Kidney tubule cell (primary cell): ENCODE measurements at places on chromosomes 1 and 21.

- no peak for DNase-seq
These were observed 58.9 kb downstream of the TEX35 start for GRCh38 chr1:178571807-178572206.

GRCh38 chr1:206049919-206050600 is 2.9 kb upstream of the RHEX start:
- no peak for DNase-seq

DNA sequence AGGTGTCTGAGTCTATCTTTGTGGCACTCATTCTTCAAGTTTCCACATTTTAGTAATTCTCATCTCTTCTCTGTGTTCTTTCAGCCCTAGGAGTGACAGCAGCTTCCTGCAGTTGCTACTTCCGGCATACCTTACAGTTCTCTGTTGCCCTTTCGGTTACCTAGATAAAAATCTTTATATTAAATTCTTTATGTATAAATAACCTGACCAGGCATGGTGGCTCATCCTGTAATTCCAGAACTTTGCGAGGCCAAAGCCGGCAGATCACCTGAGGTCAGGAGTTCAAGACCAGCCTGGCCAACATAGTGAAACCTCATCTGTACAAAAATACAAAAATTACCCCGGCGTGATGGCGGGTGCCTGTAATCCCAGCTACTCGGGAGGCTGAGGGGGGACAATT is 62.9 kb downstream of the CDKN2C start:
- DNase-seq = no peak

DNA sequence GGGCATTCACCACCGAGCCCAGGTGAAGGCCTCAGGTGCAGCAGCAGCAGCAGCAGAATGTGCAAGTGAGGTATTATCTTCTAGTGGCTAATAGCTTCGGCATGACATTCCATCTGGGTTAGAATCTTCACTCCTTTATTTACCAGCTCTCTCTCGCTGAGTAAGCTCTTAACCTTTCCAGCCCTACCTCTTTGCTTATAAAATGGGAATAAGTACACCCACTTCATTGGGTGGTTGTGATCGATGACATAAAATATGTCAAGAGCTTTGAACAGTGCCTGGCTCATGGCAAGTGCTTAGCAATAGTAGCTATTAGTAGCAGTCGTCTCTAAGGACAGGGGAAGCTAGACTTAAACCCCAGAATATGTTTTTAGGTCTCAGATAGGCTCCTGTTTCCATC is 149.5 kb downstream of the NOS1AP start:
- DNase-seq = peak; percentile 52

GRCh38 chr1:31297277-31298247 is 730 bp downstream of the ZCCHC17 start:
- peak; percentile 45 for DNase-seq

DNA sequence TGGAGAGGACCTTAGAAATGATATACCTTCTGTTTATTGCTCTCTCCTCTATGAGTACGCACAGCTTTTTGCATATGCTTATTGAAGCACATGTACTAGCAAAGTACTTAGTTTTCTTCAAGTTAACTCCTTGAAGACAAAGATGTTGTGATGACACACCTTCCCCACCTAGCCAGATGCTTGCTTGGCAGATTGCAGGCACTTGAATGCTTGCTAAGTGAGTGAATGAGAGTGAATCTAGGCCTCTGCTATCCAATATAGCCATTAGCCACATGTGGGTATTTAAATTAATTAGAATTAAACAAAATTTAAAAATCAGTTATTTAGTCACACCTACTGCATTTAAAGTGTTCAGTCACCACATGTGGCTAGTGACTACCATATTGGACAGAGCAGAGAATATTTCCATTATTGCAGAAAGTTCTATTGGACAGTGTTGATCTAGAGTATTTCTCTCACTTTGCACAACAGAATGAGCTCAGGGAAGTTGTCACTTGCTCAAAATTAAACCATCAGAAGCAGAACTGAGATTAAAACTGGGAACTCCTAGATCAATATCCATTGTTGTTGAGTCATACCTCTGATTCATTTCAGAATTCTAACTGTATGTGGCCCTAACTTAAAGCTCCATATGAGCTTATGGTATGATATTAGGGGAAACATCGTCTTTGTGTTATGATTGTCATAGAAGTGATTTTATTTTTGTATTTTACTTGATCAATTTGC is 8.6 kb upstream of the EEIG2 start:
- no peak for DNase-seq

DNA sequence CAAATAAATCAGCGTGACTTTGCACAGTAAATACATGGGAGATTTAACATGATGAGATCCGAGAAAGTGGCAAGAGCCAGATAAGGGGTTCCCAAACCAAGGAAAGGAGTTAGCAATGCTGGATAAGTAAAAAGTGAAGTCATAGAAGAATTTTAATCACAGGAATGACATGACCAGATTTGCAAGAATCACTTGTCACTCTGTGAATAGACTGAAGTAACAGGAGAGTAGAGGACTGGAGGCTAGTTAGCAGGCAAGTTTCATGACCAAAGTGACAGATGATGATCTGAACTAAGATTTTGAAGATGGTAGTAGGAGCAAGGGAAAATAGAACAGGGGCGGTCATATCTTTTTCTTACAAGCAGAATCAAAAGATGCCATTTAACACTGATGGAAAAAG is 8.4 kb downstream of the CFH start:
- DNase-seq = no peak

DNA sequence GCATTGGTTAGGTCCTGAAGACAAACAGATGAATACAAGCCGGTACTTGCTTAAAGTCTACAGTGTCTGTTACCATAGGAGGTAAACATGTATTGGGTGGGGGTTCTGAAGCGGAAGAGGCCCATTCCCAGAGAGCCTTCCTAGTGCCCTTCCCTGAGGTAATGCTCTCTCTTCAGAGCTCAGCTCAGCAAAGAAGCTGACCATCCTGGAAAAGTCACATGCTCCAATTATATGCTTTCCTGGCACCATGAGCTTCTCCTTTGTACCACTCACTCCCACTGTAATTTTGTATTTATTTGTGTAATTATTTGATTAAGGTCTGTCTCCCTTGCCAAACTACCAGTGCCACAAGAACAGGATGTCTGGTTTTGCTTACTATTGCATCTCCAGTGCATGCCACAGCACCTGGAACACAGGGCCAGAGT is 42.0 kb downstream of the RAB3B start:
- DNase-seq = no peak

GRCh38 chr1:206006946-206007345 is 3.8 kb upstream of the RAB7B start:
- no peak for DNase-seq

- DNase-seq = no peak
These were observed 193.5 kb downstream of the RWDD3 start for GRCh38 chr1:95427525-95427924.

DNA sequence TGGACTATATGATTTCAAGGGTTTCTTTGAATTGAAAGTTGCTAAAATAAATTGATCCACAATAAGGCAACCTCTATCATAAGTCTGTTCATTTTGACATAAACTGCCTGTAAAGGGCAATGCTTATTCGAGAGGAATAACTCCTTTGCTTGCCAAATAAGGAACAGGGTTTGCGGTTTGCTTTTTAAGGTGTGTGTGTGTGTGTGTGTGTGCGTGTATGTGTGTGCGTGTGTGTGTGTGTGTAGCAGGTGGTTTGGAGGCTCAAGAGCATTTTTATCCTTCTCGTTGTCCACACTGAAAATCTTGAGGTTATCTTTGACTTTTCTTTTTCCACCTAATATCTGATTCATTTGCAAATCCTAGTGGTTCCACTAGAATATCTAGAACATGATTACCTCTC is 13.1 kb upstream of the NGF start:
- no peak for DNase-seq

- peak; percentile 80 for DNase-seq
These were observed 48.5 kb upstream of the SLC25A33 start for GRCh38 chr1:9490605-9491339.

DNA sequence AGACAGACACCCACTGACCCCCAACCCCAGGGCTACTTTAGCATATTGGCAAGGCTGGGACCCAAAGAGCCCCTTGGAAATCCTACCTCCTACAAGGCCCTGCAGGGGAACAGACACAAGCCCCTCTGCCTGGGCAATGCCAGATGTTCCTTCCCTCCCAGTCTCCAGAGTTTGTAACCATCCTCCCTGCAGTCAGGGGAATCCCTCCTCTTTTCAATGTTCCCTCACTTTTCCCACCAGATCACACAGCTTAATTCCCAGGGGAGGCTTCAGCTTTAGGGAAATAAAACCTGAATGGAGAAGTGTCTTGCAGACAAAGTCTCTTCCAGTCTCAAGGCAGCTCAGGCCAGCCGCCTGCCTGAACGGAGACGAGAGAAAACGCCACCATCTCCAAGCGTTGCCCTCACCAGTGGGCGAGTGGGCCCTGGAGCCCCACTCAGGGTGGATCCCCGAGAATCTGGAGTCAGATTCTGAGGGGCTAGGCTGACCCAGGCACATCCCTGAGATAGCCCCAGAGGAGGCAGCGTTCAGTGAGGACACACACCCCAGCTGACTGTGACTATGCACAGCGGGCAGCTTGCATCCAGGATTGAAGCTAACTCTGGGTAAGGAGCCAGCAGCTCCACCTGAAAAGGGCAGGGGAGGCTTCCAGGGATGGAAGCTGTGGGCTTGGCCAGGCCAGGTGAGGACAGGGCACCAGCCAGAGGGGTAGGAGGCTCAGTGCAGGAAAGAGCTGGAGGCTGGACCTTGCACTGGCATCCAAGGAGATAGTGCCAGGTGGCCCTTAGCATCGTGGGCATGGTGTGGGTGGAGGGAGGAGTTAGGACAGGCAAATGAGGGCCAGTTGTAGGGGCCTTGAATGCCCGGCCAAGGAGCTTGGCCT is 44.0 kb upstream of the ZC3H12A start:
- no peak for DNase-seq

DNA sequence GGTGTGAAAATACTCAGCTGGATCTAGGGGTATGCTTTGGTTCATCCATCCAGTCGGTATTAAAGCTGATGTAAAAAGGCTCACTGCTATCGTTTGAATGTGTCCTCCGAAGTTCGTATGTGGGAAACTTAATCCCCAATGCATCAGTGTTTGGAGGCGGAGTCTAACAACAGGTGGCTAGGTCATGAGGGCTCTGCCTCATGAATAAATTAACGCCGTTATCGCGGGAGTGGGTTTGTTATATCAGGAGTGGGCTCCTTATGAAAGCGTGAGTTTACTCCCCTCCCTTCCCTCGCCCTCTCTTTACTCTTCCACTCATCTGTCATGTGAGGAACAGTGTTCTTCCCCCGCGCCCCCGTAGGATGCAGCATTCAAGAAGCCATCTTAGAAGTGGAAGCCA is 48.9 kb upstream of the ZNF281 start:
- DNase-seq = no peak

- DNase-seq = no peak
These were observed 22.8 kb upstream of the STUM start for GRCh38 chr1:226525750-226526149.

- DNase-seq = no peak
These were observed 596 bp downstream of the CD247 start for GRCh38 chr1:167517535-167518330.

- peak; percentile 79 for DNase-seq
These were observed at the start of gene LMOD1 for GRCh38 chr1:201946224-201946908. Gene LMOD1 (minus strand): TSS chr1:201946548. CDS start chr1:201946340, 208 bp downstream.
